Activated CD4-positive, alpha-beta T cell treated with anti-CD3 and anti-CD28 coated beads for 36 hours (primary cell): ENCODE measurements at places on chromosomes 12 and 14. TPM values are rescaled to one million over a fixed set of nuclear protein-coding genes. Genes with fewer than 3 reads are reported as not detected.
A peak's percentile ranks its signal among the peaks of the same experiment; 100 is the strongest.

DNA sequence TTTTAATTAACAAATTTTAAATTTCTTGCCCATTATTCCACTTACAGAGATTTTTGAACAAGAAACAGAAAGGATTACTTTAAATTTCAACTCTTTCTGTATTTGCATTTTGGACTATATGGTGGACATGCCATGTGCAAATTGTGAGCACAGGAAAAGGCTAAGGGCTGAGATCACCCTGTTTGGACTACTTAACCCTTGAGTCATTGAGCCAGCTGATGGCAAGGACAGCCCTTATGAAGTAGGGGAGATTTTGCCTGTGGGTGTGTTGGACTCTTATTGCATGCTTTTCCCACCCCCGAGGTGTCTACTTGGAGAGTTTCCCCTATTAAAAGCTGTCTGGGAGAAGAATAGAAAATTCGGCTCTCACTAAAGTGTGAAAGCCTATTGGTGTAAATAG, 17.2 kb downstream of the DERA start:
- DNase-seq: no peak
- peaks cover 5% of the 10 kb centered on the region for H3K4me1 ChIP-seq

The LUM gene
- not detected for total RNA-seq

GRCh38 chr12:111766608-111767361, at the start of gene ALDH2:
Gene ALDH2, plus strand, starts transcription at chr12:111766933. Its CDS starts 50 bp downstream, at chr12:111766983.
- peak; percentile 63 for DNase-seq
- peak within 1 kb of the TSS; percentile 75 for H3K4me3 ChIP-seq
- H3K27me3 ChIP-seq: peaks cover 32% of the 10 kb centered on the region
- H3K4me1 ChIP-seq: peaks cover 14% of the 10 kb centered on the region
- H3K27ac ChIP-seq: peak within 1 kb of the TSS; percentile 72
- H3K36me3 ChIP-seq: peaks cover 3% of the 10 kb centered on the region

DNA sequence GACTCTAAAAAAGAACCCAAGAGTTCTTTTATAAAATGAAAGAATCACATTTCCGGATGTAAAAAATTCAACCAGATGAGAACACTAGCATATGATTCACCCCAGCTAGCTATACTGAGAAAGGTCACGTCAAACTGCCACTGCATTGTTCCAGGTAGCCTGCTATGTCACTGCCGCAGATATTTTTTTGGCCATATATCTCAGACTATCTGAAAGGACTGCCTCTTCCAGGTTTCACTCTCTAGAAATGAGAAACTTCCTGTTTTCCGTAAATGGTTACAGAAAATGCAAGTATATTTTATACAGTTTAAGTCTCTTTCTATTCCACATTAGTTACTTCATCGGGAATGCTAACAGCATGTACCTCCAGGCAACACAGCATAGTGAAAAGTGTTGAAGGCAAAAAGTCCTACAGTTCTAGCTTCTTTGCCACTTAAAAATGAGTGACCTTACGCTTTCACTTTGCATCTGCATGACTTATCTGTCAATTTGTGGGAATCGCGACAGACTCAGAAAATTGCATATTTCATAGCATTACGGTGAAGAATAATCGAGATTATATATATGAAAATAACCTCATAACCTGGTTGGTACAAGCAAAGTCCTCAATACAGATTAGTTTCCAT, 105.2 kb downstream of the MED13L start:
- H3K27me3 ChIP-seq: no peaks in the 10 kb centered on the region
- H3K27ac ChIP-seq: peak overlapping the region; percentile 97
- H3K4me3 ChIP-seq: peak overlapping the region; percentile 73
- peaks cover 72% of the 10 kb centered on the region for H3K4me1 ChIP-seq
- H3K36me3 ChIP-seq: peaks cover 5% of the 10 kb centered on the region
- DNase-seq: peak; percentile 73

DNA sequence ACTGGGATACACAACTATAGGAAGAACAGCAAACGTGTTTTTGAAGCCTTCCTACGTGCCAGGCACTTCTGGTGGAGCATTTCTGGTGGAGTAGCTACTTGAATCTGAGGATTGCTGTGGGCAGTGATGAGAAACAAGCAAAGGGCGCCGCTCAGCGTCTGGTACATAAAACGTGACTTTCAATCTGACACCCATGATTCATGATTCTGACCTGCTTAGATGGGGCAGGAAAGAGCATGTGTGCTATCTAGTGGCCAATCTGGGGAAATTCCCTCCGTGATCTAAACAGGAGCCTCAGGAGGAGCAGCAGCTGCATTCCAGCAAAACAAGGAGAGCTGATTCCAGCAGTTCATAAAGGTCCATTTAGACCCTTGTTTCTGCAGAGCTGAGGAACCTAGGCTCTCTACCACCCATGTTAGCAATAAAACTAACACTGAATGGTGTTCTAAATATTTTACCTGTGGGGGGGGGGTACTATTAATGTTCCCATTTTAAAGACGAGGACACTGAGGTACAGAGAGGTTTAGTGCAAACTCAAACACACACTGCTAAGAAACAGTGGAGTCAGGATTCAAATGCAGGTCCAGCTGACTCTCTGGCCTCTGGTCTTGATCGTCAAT, 37.8 kb downstream of the PAH start:
- peaks cover 14% of the 10 kb centered on the region for H3K27me3 ChIP-seq
- DNase-seq: peak; percentile 50
- no peaks in the 10 kb centered on the region for H3K4me1 ChIP-seq
- no peak overlapping the region for H3K27ac ChIP-seq
- H3K36me3 ChIP-seq: no peaks in the 10 kb centered on the region

DNA sequence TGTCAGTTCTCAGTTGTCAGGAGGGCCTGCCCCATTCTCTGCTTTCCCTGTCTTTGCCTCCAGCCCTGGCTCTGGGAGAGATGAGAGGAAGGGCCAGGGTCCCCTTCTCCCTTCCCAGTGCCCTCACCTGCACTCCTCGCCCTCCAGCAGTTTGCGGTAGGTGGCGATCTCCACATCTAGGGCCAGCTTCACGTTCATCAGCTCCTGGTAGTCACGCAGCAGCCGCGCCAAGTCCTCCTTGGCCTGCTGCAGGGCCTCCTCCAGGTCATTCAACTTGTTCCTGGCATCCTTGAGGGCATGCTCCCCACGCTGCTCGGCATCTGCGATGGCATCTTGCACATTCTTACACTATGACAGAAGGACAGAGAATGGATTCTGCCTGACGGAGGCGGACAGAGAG, 5.4 kb downstream of the KRT2 start:
- no peak for DNase-seq
- peaks cover 79% of the 10 kb centered on the region for H3K4me1 ChIP-seq
- peak overlapping the region; percentile 74 for H3K27ac ChIP-seq
- H3K4me3 ChIP-seq: no peak overlapping the region
- no peaks in the 10 kb centered on the region for H3K36me3 ChIP-seq
- no peaks in the 10 kb centered on the region for H3K27me3 ChIP-seq

DNA sequence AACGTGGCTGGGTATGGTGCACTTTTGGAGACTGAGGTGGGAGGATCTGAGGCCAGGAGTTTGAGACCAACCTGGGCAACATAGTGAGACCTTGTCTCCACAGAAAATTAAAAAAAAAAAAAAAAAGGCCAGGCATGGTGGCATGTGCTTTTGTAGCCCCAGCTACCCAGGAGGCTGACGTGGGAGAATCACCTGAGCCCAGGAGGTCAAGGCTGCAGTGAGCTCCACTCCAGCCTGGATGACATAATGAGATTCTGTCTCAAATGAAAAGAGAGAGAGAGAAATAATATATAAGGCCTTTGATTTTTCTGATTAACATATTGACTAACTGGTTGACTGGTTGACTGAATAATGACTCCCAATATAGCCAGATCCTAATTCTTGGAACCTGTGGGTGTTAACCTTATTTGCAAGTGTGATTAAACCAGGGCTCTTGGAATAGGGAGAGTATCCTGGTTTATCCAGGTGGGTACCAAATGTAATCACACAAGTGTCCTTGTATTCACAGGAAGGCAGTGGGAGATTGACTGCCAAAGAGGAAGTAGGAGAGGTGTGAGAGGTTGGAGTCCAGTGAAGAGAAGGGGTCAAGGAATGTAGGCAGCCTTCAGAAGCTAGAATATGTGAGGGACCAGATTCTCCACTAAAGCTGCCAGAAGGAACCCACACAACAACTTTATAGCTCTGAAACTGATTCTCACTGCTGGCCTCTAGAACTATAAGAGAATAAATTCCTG, 12.0 kb downstream of the YY1 start:
- H3K4me3 ChIP-seq: no peak overlapping the region
- H3K27ac ChIP-seq: no peak overlapping the region
- H3K36me3 ChIP-seq: peaks cover 20% of the 10 kb centered on the region
- no peaks in the 10 kb centered on the region for H3K27me3 ChIP-seq
- H3K4me1 ChIP-seq: peaks cover 71% of the 10 kb centered on the region

DNA sequence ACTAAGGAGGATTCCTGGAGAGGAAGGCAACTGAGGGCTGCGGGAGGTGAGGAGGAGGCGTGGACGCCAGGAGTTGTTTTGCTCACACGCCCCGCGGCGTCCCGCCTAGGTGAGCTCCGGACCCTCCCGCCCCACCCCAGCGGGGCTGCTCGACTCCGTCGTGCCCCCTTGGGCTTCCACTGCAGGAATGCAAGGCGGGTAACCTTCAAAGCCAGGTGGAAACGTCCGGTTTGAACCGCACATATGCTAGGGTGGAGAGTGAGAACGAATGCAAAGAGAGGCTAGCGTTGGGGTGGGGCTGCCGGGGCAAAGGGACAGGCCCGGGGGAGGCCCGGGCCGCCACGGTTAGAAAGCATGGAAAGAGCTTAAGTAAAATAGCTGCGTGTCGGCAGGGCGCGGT, 5.4 kb upstream of the DPPA3 start:
- no peaks in the 10 kb centered on the region for H3K4me1 ChIP-seq
- no peak for DNase-seq
- no peak overlapping the region for H3K4me3 ChIP-seq

GRCh38 chr12:11795913-11796459, 146.5 kb downstream of the ETV6 start:
- no peak for DNase-seq
- no peak overlapping the region for H3K4me3 ChIP-seq
- no peaks in the 10 kb centered on the region for H3K27me3 ChIP-seq

GRCh38 chr12:47194501-47194900, 114.7 kb upstream of the AMIGO2 start:
- peaks cover 72% of the 10 kb centered on the region for H3K4me1 ChIP-seq
- H3K4me3 ChIP-seq: no peak overlapping the region
- DNase-seq: no peak
- H3K27ac ChIP-seq: no peak overlapping the region

The PIP4P1 gene
- 24.2 TPM for total RNA-seq

The GPRC5A gene
- 0.35 TPM for total RNA-seq

- peaks cover 74% of the 10 kb centered on the region for H3K36me3 ChIP-seq
- H3K4me1 ChIP-seq: peaks cover 43% of the 10 kb centered on the region
- peak overlapping the region; percentile 97 for H3K27ac ChIP-seq
- H3K4me3 ChIP-seq: peak overlapping the region; percentile 98
- no peaks in the 10 kb centered on the region for H3K27me3 ChIP-seq
- DNase-seq: no peak
These were observed 303 bp downstream of the GAPDH start for GRCh38 chr12:6534695-6534944.

DNA sequence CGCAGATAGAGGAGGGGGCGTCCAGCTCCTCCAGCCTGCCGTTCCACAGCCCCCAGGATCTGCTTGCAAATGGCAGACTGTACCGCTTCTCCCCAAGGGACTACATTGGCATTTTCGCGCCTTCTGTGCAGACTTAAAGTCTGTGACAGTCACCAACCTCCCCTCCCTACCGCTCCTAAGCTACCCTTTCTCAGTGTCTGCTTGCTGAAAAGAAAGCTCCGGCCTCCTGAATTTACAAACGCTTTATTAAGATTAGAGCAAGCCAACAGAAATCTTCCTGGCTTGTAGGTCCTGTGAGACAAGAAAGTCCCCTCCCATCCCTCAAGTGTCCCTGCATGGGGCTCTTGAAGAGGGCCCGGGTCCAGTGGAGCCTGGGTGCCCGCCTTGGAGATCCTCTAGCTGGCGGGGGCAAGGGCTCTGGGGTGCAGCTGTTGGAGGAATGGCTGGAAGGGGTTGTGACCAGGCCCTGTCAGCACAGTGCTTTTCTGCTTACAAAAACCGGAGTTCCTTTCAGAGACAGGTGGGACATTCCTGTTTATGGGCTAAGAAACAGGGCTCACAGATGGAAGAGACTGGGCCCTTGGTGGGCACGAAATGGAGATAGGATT, 2.8 kb upstream of the DLK1 start:
- peaks cover 25% of the 10 kb centered on the region for H3K27me3 ChIP-seq
- no peak for DNase-seq
- H3K4me3 ChIP-seq: no peak overlapping the region
- H3K27ac ChIP-seq: no peak overlapping the region
- no peaks in the 10 kb centered on the region for H3K36me3 ChIP-seq

GRCh38 chr12:51009056-51009440, 17.1 kb downstream of the SLC11A2 start:
- H3K27me3 ChIP-seq: no peaks in the 10 kb centered on the region
- H3K4me3 ChIP-seq: peak overlapping the region; percentile 42

DNA sequence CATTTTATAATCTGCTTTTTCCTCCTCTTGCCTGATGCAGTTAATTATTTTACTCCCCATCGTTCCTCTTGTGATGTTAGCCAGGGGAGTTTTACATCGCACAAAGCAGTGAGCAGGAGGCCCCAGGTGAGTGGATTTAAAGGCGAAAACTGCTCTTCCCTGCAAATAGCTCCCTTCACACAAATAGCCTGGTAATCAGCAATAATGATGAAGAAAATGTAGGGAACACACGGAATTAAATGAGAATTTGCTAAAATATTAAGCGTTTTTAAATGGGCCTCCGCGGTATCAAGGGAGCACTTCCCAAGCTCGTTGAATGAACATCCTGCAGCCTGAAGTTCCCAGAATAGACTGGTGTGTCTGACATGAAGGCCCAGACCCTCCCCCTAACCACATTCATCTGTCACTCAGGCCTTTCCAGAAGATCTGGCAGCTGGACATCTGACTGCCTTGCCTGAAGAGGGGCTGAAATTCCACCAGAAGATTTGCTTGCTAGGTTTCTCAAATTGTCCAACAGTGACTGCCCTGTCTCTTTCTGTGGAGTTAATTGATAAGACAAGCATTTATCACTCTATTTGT, 127.2 kb downstream of the CCDC60 start:
- no peaks in the 10 kb centered on the region for H3K4me1 ChIP-seq
- no peak overlapping the region for H3K4me3 ChIP-seq
- H3K36me3 ChIP-seq: no peaks in the 10 kb centered on the region
- no peak overlapping the region for H3K27ac ChIP-seq
- peaks cover 11% of the 10 kb centered on the region for H3K27me3 ChIP-seq
- DNase-seq: no peak

- no peak for DNase-seq
- no peak overlapping the region for H3K27ac ChIP-seq
- H3K4me1 ChIP-seq: peaks cover 20% of the 10 kb centered on the region
- peaks cover 1% of the 10 kb centered on the region for H3K36me3 ChIP-seq
- H3K4me3 ChIP-seq: peak overlapping the region; percentile 29
These were observed 21.2 kb upstream of the KLC1 start for GRCh38 chr14:103607822-103608221.

DNA sequence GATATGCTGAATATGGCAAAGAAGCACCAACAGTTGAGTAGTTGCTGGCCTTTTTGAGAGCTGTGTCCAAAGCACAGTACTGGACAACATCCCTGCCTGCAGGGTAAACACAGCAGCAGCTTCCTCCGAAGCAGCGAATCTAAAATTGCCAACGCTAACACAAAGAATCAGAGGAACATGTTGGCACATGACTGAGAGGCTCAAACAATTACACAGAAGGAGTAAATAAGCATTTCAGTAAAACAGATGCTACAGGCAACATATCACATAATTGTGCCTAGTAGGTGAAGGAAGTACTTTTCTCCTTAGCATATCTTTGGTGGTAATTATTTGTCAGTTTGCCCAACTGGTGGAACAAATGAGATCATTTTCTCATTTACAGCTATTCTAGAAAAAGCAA, 52.1 kb downstream of the KICS2 start:
- H3K36me3 ChIP-seq: no peaks in the 10 kb centered on the region
- H3K4me3 ChIP-seq: no peak overlapping the region
- no peak overlapping the region for H3K27ac ChIP-seq
- H3K4me1 ChIP-seq: no peaks in the 10 kb centered on the region

The PPM1H gene
- not detected for total RNA-seq
